ENCODE measurements at places on chromosomes 2 and 18.

- DNase-seq, result no peak
Observed at GRCh38 chr2:28761420-28761819, 9.8 kb downstream of the PPP1CB start.

DNA sequence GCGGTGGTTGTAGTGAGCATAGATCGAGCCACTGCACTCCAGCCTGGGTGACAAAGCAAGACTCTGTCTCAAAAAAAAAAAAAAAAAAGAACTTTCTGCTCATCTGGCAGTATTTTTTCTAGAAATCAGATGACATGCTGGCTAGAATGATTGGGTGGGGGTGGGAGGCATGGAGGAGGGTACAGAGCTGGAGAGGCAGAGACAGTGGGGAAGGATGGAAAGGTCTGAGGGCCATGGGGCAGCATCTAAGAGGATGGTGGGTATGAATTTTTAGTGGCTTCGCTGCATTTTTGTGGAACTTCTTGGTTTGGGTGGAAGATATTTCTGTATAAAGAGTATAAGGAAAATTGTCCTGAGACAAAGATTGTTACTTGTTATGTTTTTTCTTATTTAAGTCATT lies 23.3 kb downstream of the ARMC9 start:
- no peak for DNase-seq

- no peak for DNase-seq
Observed at GRCh38 chr2:202418027-202418426, 41.9 kb downstream of the BMPR2 start.

DNA sequence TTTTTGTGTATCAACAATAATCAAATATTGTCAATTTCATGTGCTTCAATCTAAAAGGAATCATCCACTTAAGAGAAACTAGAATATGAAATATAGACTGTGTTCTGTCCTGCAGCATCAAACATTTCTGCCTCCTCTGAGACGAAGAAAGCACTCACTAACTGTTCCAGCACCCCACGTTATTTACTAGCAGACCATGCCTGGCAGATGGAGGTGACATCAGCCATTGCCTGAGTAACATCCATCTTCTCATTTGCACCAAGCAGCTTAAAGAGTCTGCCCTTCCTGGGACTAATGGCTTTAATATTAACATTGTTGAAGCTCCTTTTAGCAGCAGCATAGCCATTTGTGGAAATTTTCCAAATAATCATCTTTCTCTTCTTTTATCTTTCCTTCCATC lies 25.7 kb downstream of the SGPP2 start:
- DNase-seq, result no peak

- no peak for DNase-seq
Observed at GRCh38 chr2:203808046-203808750, 59.4 kb upstream of the CTLA4 start.

DNA sequence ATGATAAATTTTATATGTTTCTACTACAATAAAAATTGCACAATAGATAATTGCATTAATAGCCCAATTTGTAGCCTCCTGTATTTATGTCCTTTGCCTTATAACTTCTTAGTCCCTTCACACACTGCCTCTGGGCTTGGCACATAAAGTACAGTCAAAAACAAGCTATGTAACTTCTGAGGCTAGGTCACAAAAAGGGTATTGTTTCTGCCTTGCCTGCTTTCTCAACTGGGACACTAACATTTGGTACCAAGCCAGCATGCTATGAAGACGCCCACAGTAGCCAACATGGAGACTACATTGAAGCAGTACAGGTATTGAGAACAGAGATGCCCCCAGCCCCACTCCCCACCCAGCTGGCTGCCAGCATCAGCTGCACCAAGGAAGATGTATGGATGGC lies 5.4 kb upstream of the SLC3A1 start:
- no peak for DNase-seq

GRCh38 chr2:172998547-172999272 lies 76.9 kb upstream of the MAP3K20 start:
- DNase-seq, result peak; percentile 48

GRCh38 chr2:42046819-42047487 lies 868 bp upstream of the PKDCC start:
- DNase-seq, result no peak

- DNase-seq, result no peak
Observed at GRCh38 chr18:10985689-10986088, 163.7 kb downstream of the PIEZO2 start.

DNA sequence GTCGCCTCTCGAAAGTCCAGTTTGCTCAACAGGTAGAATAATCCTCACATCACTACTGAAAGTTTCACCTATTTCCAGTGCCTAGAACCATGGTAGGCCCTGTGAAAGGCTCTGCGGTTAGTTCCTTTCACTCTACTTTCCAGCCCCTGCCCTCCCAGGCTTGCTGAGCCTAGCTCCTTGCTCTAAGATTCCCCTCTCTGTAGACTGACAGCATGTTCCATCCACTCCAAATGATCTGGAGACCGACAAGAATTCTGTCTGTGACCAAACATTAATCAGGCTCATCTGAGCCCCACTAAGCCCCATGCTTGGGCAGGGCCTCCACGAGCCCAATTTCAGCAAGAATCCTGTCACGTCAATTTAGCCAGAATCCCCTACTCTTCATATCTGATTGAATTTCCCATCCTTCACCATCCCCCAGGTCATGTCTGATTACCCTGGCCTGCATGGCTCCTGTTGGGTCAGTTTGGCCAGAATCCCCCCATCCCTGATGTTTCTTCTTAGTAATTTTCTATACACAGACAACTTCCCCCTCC lies 307.0 kb downstream of the ALK start:
- no peak for DNase-seq

DNA sequence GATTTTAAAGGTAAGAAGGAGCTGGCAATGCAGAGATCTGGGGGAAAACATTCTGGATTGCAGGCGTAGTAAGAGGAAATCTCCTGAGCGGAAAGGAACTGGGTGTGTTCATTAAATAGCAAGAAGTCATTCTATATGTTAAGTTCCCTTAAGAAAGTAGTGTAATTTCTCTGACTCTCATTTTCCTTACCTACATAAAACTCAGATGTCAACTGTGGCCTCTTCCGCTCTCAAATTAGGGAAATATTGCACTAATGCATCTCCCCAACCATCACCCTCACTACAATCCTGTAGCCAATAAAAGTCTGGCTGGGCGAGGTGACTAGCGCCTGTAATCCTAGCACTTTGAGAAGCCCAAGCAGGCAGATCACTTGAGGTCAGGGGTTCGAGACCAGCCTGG lies 89.0 kb upstream of the CDC42EP3 start:
- no peak for DNase-seq

DNA sequence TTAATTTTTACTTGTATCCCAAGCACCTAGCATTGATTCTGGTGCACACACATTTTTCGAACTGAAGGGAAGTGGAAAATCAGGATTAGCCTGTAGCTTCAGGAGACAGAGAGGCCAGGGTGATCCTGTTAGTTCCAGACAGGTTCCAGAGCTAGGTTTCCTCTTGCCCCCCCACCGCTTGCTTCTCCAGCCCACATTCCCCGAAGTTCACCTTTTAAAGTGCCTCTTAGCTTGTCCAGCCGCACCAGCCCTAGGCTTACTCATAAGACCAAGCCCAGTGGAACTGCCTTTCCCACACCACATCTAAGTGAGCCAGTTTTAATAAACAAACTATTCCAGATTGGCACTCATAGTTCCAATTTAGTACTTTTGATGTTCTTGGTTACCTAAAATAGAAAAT lies 898.6 kb upstream of the KLHL29 start:
- DNase-seq, result no peak

DNA sequence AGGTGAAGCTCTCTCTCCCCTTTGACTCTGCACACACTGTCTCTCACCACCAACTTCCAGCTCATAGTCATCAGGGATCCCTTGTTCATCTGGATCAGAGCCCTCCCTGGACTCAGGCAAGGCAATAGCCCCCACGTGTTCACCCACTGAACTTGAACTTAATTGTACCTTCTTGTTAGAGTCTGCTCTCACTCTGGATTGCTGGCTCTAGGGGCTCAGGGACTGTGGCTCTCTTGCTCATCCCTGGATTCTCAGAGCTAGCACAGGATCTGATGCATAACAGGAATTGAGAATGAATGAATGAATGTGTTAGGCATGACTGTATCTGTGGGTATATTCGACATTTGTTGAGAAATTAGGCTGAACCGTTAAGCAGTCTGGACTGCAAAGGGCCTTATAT lies 16.7 kb upstream of the ASAP2 start:
- no peak for DNase-seq

DNA sequence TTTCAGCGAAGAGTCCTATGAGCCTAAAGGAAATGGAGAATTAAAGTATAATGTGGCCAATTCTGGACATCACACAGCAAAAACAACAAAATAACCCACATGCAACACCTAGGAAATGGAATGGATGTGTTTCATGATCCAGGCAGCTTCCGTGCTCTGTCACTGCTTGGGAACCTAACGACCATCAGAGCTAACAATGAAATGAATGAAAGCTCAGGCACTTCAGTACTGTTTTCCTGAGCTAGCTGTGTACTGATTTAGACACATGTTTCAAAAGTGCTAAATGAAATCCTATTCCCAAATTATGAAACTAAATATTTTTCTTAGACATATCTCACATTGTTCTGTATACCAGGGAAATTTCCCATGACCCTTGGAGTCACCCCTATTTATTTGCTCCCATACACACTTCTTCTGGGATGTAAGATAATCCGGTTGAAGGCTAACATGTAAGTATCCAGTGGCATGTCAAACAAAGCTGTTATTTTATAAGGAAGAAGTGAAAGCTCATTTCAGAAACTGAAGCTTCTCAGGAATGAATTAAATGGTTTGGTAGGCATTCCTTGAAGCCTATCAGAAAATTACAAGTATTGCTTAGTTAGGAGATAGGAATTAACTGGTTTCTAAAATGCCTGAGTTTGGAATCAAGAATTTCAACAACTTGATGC lies 108.5 kb upstream of the RND3 start:
- DNase-seq, result no peak

GRCh38 chr2:99389946-99390345 lies 52.8 kb downstream of the EIF5B start:
- DNase-seq, result no peak

- DNase-seq, result no peak
Observed at GRCh38 chr2:29810956-29811355, 110.4 kb downstream of the ALK start.

DNA sequence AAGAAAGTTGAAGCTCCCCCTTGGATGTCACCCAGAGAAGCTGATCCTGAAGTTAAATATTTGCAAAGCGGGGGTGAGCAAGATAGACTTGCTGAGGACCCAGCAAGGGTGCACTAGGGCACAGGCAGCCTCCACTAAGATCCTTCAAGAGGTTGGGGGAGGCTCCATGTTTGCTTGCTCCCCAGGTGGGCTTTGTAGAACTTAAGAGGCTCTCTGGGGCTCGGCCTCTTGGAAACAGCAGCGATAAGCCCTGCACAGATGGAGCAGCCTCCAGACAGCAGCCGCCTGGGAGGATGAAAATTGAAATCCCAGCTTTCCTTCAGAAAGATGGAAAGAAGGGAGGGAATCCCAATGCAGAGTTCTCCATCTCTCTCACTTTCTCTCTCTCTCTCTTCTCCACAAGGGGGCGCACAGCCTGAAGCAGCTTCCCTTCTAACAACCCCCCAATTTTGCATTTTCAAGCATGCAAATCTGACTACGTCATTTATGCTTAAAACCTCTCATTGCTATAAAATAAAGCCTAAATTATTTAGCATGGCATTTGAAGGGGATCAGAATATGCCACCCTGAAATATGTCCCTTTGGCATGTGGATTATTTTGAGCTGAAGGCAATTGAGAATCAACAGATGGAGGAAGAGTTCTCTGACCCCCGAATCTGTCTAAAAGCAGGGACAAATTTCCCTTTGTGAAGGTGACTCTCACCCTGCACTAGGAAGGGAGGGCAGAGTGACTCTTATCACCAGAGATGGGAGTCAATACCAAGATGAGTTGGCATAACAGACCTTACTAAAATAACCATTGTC lies 185.7 kb upstream of the KLHL29 start:
- no peak for DNase-seq
